ENCODE measurements at places on chromosomes 1 and 21.

GRCh38 chr1:40392221-40392620, 18.7 kb downstream of the SMAP2 start:
- no peak for DNase-seq

- DNase-seq = no peak
Measured at GRCh38 chr21:43865540-43866259, 677 bp downstream of the AGPAT3 start.

DNA sequence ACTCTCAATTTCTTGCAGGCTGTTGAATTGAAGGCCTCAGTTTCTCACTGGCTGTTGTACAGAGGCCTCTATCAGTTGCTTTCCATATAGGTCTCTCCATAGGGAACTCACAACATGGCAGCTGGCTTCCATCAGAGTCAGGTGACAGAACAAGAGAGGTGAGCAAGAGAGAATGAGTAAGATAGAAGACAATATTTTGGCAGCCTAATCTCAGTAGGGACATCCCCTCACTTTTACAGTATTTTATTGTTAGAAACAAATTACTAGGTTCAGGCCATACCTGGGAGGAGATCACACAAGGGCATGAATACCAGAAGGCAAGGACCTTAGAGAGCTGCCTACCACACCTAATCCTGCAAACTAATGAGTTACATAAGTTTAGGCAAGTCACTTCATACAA, 162.8 kb downstream of the ATP6V1G3 start:
- DNase-seq = no peak

- no peak for DNase-seq
Measured at GRCh38 chr1:228488125-228488817, 1.1 kb downstream of the RNF187 start.

DNA sequence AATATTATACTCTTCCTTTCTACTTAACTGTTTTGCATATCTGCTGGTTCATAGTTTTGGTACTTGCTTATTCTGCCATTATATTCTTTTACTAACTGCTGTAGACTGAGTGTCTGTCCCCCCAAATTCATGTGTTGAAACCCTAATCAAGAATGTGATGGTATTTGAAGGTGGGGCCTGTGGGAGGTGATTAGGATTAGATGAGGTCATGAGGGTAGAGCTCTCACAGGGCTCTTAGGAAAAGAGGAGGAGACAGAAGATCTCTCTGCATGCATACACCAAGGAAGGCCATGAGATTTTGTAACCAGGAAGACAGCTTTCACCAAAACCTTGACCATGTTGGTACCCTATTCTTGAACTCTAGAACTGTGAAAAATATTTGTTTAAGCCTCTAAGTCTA, 354.1 kb upstream of the B3GALT2 start:
- no peak for DNase-seq

GRCh38 chr1:163174524-163175437, 27.9 kb downstream of the RGS5 start:
- peak; percentile 67 for DNase-seq

- no peak for DNase-seq
Measured at GRCh38 chr1:208254376-208254775, 10.2 kb upstream of the PLXNA2 start.

- peak; percentile 78 for DNase-seq
Measured at GRCh38 chr1:3453891-3454810, at the start of gene ARHGEF16. Gene ARHGEF16, plus strand, starts transcription at chr1:3454665. Its CDS starts 8,420 bp downstream, at chr1:3463085.

GRCh38 chr1:86795316-86795715, 90.9 kb downstream of the SH3GLB1 start:
- DNase-seq = no peak

- no peak for DNase-seq
Measured at GRCh38 chr1:4115191-4115900, 215.3 kb upstream of the C1orf174 start.

- no peak for DNase-seq
Measured at GRCh38 chr1:71766748-71767147, 515.6 kb downstream of the NEGR1 start.

- no peak for DNase-seq
Measured at GRCh38 chr1:212111536-212111935, 76.0 kb downstream of the DTL start.

DNA sequence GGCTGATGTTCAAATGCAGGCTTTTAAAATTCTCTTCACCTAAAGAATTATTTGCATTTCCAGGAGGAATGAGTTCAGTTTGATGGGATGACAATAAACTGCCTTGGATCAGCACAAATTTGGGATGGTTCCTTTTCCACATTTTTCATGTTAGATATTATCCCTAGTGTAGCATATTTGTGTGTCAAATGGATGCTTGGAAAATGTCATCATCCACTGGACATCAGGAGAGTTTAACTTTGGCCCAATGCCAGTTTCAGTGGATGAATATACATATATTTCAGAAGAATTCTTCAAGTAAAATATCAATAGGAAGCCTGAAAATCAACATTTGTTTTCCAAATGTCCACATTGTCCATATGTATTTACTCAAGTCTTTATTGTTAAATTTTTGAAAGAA, 116.5 kb upstream of the COL24A1 start:
- no peak for DNase-seq

- DNase-seq = no peak
Measured at GRCh38 chr1:2887941-2888855, 86.7 kb upstream of the TTC34 start.

DNA sequence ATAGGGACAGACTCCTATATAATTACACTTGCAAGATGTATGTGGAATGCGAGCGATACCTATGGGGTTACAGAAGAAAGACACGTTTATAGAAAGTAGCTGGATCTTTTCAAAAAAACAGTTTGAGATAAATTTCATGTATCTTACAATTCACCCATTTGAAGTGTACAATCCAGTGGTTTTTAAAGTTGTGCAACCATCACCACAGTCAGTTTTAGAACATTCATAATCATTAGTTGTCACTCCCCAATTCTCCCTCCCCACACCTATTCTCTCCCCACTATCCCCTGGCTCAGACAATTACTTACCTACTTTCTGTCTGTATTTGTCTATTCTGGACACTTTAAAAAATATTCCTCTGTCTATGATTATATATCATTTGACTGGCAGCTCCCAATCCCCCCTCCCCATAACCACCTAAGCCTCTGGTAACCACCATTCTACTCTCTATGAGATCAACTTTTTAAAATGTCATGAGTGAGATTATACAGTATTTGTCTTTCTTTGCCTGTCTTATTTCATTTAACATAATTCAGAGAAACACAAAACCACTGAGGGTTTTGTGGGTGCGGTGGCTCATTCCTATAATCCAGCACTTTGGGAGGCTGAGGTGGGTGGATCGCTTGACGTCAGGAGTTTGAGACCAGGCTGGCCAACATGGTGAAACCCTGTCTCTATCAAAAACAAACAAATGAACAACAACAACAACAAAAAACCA, 39.1 kb downstream of the MRPS6 start:
- DNase-seq = no peak

- no peak for DNase-seq
Measured at GRCh38 chr1:165895451-165895871, 68.0 kb downstream of the UCK2 start.

- DNase-seq = no peak
Measured at GRCh38 chr1:182041615-182042014, 19.9 kb downstream of the ZNF648 start.

GRCh38 chr21:45871616-45872236, 109.8 kb upstream of the COL6A1 start:
- no peak for DNase-seq

DNA sequence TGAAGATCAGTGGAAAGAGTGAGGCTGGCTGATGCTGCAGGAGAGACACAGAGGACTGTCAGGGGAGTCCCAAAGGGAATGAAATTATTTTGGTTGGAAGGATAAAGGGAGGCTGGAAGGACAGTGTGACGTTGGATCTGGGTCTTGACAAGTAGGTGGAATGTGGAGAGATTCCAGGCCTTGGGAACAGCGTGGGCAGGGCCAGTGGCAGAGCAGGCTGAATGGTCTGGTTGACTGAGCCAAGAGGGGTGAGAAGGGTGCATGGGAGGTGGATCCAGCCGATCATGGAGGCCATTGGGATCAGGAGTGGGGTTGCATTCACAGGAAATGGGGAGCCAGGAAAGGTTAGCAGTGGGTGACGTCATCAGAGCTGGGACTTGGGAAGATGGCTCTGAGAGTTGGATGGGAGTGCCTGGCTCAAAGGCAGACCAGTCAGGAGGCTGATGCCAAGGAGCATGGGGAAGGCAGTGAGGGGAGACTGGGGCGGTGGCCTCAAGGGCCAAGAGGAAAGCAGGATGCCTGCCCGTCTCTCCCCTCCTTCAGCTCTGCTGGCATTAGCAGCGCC, 146.2 kb upstream of the VAMP3 start:
- no peak for DNase-seq

DNA sequence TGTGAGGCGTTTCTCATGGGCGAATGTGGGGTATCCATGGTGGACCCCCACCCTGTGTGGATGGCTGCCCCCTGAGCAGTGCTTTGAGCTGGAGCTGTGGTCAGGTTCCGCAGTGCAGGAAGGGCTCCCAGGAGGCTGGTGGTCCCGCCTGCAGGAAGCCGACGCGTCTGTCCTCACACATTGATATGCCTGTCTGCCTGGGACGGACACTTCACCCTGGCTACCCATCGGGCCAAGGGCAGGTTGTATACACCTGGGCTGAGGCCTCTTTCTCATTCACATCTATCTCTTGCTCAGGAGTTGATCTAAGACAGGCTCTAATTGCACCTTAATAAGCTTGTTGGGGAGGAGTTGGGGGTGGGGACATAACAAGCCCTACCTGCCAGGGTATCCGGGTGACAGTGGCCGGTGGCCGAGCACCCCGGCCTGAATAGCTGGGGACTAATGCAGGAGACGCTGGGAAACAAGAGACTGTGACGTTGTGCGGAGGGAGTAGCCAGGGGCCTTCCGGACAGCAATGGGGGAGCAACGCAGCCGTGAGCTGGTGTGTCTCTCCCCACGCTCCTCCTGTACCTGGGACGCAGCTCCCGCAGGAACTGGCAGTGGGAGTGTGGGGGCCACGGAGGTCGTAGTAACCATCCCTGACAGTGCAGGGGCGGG, 21.7 kb downstream of the PDXK start:
- peak; percentile 37 for DNase-seq

- no peak for DNase-seq
Measured at GRCh38 chr1:145983206-145983675, 13.1 kb downstream of the TXNIP start.

GRCh38 chr1:24867084-24867870, 62.8 kb downstream of the RUNX3 start:
- DNase-seq = no peak

DNA sequence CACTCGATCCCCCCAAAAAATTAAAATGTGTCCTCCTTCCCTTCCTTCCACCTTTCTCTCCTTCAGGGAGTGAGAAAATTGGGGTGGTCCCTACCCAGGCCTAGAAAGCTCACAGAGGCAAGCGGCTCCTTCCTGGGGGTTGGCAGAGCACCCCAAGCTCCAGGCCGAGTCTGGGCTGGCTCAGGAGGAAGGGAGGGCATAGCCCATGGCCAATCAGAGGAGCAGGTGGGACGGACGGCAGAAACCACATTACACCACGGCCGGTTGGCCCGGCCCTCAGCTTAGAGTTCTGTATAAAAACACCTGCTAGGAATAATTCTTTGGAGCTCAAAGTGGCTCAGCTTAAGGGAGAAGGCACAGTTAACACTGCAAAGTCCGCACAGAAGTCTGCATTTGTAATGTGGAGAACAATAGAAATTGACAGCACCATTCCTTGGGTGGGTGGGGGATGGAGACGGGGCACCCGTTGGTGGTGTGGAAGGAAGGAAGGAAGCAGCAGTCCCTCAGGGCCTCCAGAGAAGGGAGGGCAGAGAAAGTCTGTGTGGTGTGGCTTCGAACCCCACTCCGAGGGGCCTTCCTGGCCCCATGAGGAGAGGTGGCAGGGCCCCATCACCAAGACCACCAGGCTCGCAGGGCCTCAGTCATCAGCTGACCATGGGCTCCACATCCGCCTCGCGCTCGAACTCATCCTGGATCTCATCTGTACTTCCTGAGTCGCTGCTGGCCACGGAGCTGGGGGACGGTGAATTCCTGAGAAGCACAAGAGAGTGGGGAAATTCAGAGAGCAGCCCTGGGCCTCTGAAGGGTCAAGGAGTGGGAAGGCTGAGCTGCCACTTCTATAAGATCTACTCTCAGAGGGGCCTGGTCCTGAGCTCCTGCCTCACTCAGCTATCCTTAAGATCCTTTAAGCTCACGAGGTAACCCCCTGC, 5.8 kb upstream of the ALDH4A1 start:
- no peak for DNase-seq

DNA sequence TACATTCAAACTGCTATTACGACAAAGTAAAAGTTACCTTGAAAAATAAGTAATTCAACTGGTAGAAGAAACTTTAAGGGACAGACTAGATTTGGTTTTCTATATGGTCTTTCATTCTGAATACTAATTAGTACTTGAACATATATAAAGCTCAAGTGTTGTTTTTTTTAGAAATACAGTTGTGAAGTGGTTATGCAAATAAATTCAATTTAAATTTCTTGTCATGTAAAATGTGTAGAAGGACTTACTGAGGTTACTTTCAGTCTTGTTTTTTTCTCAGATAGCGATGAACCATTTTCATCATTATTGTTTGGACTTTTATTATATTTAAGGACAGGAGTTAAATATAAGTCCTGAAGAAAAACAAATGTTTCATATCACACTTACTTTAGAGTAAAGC, 24.4 kb downstream of the HS2ST1 start:
- no peak for DNase-seq

- DNase-seq = no peak
Measured at GRCh38 chr1:201688514-201688913, 140.4 kb upstream of the IPO9 start.

DNA sequence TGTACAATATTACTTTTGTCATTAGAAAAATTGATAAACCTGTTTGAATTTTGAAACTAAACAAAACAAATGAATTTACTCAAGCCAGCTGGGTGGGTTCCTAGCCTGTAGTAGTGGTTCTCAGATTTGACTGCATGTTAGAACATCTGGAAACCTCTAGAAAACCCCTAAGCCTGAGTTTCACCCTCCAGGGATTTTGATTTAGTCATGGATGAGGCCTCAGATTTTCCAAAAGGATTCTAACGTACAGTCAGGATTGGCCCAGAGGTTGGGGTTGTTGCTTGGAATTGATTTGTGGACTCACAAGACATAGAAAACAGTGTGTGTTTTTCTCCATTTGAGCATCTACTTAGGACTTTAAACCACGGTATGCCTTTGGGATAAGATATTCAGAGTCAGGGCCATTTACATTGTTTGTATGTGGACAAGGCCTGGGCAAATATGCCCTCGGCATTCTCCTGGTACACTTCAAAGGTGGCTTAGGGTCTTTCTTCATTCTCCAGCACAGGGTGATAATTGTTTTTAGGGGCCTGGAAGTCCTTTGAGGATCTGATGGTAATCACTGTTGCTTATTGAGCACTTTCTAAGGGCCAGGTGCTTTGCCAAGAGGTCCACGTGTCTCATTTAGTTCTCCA, 42.6 kb downstream of the ATP5PO start:
- no peak for DNase-seq

DNA sequence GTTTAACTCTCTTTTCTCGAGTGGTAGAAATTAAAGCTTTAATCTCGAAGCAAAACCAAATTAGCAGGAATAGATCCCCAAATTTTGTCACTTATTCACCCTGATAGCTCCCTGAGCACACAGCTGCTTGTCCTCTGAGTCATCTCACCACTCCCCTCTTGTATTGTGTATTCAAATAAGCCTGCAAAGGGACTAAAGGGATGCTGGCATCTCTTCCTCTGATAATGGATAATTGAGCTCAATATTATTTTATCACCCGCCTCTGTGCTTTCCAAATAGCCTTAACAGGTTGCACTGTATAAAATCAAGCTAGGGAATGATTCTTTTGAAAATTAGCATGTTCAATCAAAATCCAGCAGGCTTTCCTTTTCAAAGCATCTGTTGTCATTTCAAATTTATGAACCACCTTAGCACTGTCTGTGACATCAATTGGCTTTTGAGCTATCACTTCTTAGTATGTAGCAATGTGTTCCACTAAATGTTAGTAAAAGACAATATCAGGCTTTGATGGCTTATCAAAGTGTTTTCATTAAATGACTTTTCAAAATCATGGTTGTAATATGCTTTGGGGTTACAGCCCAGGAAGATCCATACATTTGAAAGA, 561.6 kb downstream of the PLA2G4A start:
- no peak for DNase-seq
